Eye (tissue), 1 donor: ENCODE measurements at places on chromosomes 13 and 19.
A peak's percentile ranks its signal among the peaks of the same experiment; 100 is the strongest.

DNA sequence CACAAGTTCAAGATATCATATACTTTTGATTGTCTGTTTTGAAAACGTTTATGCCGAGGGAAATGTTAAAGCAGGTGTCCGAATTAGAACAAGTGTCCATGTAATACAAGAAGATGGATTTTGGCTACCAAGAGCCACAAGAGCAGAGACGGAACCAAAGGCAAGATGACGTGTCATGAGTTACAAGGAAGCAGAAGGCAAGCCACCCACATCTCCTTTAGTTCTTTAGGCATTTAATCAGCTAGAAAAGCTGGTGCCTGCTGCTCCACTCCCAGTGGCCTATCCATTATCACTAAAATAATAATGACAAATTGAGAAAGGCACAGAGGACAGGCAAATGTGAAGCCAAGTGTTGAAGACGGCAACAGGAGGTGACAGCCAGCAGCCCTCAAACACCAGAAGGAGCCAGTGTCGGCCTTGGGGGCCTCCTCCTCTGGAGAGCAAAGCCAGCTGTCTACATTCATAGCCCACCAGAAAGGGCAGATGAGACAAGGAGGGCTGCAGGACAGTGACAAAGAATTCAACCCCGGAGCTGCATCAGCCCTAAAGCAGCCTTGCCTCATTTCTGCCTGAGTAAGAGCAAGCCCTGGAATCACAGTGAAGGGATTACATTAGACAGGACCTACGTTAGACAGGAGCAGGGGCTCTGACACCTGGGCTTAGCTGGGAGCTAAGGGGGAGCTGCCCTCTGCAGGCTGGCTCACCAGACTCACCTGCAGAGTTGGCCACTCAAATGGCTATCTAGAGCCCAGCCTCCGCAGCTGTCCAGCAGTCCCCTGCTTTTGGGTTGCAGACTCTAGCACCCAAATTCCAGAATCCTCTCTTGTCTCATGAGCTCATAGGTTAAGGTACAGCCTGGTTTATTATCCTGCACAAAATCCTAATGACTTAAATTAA is 569.9 kb downstream of the UQCRFS1 start:
- DNase-seq = peak; percentile 81

DNA sequence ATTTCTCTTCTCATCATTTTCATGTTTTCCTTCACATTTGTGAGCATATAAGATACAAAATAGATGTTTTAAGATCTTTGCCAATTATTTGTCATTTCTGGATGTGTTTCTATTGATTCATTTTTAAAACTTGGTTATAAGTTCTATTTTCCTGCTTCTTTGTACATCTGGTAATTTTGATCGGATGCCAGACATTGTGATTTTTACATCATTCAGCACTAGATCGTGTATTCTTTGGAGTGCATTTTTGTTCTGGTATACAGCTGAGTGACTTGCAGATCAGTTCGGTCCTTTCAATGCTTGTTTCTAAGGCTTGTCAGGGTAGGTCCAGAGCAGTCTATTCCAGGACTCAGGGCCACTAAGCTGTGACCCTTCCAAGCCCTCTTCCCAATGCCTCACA is 198.2 kb downstream of the KLF12 start:
- no peak for DNase-seq

DNA sequence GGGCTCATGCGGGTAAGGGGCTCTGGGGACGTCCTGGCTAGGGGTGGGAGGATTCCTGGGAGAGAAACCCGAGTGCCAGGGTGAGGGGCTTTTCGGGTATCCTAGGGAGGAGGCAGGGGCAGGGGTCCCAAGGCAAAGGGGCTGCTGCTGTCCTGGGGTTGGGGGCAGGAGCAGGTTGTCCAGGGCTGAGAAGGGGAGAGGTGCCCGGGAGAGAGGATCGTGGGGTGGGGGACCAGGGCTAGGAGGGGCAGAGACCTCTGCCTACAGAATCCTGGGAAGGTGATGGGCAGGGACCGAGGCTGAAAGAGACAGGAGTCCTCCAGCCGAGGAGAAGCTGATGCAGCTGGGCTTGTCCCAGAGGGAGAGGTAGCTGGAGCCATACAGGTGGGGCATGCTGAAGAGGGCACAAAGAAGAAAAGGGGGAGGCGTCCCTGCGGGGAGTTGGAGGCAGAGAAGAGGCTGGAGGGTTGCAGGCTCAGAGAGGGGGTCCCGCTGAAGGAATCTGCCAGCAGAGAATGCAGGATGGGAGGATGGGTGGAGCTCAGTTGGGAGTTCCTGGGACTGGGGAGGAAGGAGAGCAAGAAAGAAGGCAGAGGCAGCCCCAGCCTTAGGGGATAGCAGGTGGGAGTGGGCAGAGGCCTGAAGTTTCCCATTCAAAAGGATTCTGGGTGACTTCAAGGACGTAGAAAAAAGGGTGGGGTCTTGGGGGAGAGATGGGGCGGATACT is 574 bp downstream of the CYP2S1 start:
- DNase-seq = no peak

- no peak for DNase-seq
Observed at GRCh38 chr13:39461685-39462266, 141.2 kb downstream of the LHFPL6 start.

- DNase-seq = no peak
Observed at GRCh38 chr19:45753548-45753947, 15.5 kb downstream of the SIX5 start.

DNA sequence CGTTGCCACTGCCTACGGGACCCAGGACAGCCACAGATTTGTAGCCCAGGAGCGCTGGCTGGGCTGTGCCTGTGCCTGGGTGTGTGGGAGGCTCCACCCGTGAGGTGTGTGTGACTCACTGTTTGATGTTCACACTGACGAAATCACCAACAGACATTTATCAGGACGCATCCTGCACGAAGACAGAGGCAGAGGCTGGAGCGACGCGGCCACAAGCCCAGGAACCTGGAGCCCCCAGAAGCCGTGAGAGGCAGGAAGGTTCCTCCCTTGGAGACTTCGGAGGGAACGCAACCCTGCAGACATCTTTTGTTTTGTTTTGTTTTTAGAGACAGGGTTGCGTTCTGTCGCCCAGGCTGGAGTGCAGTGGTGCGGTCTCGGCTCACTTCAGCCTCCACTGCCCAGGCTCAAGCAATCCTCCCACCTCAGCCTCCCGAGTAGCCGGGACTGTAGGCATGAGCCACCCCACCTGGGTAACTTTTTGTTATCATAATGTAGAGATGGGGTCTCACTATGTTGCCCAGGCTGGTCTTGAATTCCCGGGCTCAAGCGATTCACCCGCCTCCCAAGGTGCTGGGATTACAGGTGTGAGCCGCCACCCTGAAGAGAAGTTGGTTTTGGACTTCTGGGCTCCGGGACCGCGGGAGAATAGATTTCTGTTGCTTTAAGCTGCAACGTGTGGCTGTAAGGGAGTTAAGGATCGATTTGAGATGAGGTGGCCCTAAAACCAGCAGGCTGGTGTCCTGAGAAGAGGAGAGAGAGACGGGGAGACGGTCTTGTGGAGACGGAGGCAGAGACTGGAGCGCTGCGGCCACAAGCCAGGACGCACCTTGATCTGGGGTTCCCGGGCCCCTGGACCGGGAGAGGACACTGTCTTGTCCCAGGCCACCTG is 24.9 kb upstream of the WDR18 start:
- DNase-seq = no peak
